Neural crest cell (in vitro differentiated cells): ENCODE measurements at places on chromosomes 12 and 14. TPM values are rescaled to one million over a fixed set of nuclear protein-coding genes. Genes with fewer than 3 reads are reported as not detected.

- no peak for DNase-seq
Observed at GRCh38 chr12:124344022-124344421, 49.1 kb downstream of the RFLNA start.

GRCh38 chr12:29146196-29146595, 2.9 kb upstream of the FAR2 start:
- DNase-seq, result no peak

DNA sequence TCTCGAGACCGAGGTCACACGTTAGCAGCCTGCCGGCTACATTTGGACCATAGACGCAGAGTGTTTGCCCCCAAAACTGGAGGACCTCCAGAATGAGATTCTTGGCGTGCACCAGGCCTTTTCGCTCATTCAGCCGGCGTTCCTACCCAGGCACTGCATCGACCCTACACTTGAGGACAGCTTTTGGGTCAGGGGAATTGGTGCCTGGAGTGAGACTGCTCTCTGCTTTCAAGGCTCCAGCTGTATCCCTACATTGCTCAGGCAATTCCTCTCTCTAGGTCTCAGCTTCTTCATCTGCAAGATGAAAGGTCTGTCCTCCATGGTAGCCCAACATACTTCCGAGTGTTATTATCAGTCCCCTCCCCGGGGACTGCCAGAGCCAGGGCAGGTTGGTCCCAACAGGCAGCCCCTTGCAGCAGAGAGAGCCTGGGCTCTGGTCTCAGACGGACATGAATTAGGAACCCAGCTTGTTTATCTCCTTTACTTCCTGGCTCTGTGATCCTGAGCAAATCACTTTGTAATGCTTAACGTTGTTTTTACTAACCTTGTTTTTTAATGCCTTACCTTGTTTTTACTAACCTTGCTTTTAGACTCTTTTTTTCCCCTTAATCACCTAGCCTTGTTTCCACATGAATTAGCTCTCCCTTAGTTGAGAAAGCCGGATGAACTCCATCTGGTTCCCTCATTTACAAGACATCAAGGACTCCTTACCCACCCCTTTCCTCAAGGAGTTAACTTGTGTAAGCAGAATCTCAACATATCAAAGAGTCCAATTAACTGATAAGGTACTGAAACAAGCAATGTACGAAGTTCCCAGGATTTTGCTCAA, 892 bp downstream of the TCHP start:
- DNase-seq, result no peak

DNA sequence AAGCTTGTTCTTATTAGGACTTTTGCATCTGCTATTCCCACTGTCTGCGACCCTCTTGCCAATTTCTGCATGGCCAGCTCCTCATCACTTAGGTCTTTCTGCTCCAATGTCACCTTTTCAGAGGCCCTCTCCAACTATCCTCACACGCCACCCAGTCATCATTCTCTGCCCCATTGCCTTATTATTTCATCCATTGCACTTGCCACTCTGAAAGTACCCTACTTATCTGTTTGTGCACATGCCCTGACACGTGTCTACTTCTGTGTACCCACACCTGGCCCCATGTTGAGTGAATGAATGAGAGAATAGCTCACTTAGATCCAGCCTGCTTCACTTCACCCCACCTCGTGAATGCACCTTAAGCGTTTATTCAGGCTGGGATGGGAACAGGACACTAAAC, 218.7 kb upstream of the TBX3 start:
- DNase-seq, result no peak

The STYX gene
- 11.8 and 13.2 TPM in 2 replicates for total RNA-seq
